ENCODE measurements at places on chromosomes 5 and 9.

DNA sequence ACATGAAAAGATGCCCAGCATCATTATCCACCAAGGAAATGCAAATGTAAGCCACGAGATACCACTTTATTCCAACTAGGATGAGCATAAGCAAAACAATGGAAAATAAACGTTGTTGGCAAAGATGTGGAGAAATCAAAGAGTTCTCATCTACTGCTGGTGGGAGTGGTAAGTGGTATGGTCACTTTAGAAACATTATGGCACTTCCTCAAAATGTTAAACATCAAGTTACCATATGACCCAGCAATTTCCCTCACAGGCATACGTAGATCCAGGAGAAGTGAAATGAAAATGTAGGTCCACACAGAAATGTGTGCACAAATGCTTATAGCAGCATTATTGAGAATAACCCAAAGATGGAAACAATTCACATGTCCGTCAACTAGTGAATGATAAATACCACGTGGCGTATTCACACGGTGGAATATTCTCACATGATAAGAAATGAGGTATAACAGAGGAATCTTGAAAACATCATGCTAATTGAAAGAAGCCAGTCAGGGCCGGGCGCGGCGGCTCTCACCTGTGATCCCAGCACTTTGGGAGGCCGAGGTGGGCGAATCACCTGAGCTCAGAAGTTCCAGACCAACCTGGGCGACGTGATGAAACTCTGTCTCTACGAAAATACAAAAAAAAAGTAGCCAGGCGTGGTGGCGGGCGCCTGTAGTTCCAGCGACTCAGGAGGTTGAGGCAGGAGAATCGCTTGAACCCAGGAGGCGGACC is 16.4 kb upstream of the FLT4 start:
- no peak for DNase-seq

GRCh38 chr5:59301727-59302126 is 591.8 kb downstream of the PDE4D start:
- no peak for DNase-seq

GRCh38 chr5:97297704-97298091 is 114.7 kb upstream of the RIOK2 start:
- no peak for DNase-seq

DNA sequence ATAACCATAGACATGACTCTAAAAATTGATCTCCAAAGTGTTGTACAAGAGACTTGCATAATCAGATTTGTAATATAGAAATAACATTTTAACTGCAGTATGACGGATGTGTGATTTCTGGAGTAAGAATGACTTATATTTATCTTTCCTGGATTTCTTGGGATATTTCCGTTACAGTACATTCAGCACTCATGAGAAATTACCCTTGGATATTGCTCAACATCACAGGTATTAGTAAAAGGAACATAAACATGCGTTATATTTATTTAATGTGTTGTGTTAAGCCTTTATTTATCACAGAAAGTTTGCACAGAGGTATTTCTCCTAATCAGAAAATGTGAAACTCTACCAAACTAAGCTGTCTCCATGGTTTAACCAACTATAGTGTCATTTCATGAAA is 1823.9 kb upstream of the C9orf72 start:
- DNase-seq, result no peak

DNA sequence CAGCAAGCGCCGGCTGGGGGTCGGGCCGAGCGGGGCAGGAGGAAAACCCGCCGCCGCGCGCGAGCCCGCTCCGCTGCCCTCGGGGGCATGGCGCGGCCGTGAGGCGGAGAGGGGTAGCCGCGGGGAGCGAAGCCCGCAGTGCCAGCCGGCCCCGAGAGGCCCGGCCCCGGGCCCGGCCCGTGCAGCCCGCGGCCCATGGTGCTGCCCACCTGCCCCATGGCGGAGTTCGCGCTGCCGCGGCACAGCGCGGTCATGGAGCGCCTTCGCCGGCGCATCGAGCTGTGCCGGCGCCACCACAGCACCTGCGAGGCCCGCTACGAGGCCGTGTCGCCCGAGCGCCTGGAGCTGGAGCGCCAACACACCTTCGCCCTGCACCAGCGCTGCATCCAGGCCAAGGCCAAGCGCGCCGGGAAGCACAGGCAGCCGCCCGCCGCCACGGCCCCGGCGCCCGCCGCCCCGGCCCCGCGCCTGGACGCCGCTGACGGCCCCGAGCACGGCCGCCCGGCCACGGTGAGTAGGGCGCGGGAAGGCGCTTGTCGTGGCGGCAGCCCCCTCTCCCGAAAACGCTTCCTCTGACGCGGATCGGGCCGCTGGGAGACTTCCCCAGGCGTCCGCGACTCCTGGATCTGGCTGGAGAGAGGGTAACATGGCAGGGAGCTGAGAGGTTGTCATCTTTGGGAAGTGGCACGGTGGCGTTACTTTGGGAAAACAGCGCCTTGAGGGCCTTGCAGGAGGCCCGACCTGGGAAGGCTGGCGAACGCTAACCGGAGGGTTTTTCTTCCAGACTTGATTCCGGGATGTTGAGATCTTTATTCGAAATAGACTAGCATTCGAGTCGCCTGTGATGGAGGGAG is 523 bp downstream of the MAML1 start:
- peak; percentile 47 for DNase-seq

GRCh38 chr5:2900360-2900759 is 148.9 kb upstream of the IRX2 start:
- DNase-seq, result no peak

DNA sequence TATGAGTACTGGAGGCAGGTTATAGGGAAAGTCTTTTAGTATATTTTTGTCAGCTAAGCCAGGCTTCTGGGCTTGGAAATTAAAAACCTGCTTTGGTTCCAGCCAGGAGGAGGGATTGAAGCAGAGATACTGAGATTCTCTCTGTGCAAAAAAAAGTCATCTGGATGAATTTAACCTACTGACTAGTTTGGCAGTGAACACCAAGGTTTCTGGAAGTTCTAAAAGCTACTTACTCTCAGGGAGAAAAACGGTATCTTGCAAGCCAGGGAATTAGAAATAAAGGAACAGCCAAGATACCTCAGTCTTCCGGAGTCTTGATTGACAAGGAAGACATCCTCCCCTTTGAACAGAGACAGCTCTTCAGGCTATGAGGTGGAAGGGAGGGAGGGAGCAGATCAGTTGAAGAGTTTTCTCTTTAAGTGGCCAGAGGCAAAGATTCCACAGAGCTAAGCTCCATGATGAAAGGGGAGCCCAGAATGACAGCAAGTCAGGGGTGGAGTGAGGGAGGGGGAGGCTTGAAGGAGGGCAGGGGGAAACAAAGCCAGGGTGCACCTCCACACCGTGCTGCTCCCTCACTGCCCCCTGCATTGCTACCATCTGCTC is 8.3 kb upstream of the ZBTB34 start:
- DNase-seq, result no peak

DNA sequence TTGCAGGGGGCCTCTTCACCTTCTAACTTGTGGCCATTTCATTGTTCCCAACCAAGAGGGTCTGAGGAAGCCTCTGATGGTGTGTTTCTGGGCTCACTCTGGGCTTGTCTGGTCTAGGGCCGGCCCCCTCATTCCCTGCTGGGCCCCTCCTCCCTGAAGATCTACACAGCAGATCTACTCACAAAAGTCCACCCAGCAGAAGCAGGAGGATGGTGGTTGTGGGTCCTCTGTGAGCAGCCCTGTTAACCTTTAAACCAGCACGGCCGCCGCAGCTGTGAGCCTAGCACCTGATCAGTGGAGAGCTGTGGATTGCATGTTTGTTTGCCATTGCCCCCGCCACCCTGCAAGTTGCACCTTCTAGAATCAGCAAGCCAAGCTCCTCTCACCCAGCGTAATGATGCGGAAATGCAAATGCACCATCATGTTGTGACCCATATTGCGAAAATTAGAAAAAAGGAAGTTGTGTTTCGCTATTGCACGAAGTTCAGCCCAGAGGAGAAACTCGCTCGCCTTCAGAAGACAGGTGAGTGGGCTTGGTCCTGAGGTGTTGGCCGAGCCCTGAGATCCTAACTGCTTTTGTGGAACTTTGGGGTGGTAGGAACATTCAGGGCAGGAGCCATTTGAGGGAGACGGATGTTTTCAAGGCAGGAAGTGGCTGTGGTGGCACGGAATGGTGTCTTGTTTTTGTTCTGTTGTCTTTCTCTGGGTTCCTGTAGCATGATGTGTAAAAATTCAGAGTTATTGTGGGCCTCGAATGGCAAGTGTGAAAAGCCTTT is 16.7 kb downstream of the FGD3 start:
- no peak for DNase-seq

DNA sequence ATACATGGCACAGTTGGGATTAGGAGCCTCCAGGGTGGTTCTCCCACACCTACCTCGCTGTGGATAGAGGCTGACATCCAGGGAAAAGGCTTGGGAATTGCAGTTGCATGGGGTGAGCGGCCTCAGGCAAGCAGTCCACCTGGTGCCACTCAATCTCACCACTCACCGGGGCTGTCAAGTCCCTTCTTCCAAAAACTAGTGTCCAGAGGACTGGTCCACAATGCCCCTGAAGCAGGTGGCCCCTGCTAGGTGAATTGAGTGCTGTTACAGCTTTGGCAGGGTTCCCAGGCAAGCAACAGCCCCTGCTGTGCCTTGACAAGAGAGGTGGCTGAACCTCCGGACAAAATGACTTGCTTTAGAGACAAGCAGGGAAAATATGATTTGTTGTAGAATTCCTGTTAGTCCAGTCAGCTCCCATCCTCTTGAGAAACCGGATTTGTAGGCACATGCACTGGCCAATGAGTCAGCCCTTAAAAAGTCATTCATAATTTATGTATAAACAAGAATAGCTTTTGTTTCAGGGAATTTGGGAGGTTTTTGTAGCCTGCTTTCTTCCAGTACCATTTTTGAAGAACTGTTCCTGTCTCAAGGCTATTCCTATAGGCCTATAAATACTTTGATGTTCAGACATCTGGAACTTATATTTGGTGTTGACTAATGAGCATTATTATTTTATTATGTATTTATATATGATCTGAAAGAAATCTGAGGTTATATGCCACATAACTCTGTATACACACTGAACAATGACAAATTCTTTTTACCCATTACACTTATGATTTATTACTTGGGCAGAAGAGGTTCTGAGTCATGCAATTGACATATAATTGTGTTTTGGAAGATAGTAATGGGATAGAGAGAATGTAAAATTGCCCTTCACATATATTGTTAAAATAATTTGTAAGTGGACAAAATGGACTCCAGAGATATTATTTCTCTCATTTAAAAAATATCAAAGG is 411.1 kb downstream of the ACTL7B start:
- peak; percentile 21 for DNase-seq

- DNase-seq, result no peak
Observed at GRCh38 chr9:1712861-1713450, 302.2 kb upstream of the SMARCA2 start.

- DNase-seq, result no peak
Observed at GRCh38 chr9:134694714-134695113, 53.1 kb downstream of the COL5A1 start.

DNA sequence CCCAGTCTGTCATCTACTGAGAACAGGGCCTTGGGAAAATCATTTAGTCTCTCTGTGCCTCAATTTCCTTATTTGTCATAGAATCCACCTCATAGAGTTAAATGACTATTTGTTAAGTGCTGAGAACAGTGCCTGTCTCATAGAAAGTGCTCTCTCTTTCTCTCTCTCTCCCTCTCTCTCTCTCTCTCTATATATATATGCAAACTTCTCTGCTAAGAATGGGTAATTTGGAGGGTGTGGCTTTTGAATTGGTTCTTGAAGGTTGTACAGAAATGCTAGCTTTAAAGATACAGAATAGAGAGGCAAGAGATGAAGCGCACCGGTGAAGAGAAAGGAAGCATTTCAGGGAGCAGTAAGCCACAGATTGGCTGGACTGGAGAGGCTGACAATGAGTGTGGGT is 197.4 kb downstream of the FBN2 start:
- DNase-seq, result no peak

DNA sequence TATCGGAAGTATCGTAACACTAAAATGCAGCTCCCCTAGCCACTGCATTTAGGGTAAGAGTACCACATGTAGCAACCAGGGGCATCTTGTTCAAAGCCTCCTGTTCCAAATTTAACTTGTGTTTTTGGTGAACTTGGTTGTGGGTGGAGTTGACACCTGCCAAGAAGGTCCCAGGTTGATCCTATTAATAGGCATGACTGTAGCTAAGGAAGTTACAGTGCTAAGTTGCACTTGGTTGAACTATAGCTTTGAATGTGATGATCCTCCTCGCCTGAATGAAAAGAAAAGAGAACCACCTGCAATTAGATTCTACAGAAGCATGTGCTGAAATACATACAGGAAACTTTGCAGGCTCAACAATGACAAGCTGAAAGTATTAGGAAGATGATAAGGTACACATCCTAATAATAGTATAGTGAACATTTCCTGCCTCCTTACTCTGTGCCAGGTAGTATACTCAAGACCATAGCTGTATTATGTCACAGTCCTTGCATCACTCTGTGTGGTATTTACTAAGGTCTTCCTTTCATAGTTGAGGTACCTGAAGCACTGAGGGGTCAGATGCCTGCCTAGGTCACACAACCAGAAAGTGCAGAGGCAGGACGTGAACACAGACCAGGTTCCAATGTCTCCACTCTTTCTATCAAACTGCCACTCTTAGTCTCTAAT is 64.5 kb upstream of the PIP5K1B start:
- no peak for DNase-seq

GRCh38 chr9:125189011-125189360 is 617 bp downstream of the PPP6C start:
- no peak for DNase-seq

GRCh38 chr5:168600409-168600808 is 21.2 kb upstream of the PANK3 start:
- DNase-seq, result no peak

DNA sequence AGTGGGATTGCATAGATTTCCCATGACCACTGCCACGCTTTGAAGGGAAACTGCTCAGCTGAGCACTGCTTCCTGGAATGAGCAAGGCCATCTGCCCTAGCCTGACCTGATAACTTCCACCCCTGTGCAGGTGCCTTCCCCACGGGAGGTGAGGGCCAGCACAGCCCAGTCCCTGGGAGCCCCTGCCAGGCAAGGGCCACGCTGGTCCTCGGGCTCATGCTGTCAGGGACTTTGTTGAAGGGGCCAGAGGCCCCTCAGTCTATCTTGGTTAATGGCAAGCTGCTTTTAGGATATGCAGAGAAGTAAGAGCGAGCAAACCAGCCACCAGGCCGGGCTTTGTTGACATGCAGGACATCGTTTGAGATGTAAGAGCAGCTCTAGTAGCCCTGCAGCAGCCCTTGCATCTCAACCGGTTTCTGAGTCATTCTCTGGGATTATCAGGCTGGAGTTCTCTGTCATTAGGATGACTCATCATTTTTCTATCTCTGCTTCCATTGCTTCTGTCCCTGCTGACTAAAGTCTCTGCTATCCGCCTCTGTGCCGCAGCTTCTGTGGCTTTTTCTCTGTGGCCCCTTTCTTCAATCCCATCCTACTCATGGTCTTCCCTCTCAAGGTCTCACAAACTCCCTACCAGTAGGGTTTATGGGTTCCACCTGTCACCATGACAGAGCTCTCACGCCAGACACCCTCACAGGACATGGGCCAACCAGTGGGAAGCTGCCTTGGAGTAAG is 30.6 kb upstream of the IQGAP2 start:
- peak; percentile 56 for DNase-seq

- DNase-seq, result no peak
Observed at GRCh38 chr9:89865357-89865756, 260.5 kb downstream of the GADD45G start.
